ENCODE measurements at places on chromosomes 13 and 19.

DNA sequence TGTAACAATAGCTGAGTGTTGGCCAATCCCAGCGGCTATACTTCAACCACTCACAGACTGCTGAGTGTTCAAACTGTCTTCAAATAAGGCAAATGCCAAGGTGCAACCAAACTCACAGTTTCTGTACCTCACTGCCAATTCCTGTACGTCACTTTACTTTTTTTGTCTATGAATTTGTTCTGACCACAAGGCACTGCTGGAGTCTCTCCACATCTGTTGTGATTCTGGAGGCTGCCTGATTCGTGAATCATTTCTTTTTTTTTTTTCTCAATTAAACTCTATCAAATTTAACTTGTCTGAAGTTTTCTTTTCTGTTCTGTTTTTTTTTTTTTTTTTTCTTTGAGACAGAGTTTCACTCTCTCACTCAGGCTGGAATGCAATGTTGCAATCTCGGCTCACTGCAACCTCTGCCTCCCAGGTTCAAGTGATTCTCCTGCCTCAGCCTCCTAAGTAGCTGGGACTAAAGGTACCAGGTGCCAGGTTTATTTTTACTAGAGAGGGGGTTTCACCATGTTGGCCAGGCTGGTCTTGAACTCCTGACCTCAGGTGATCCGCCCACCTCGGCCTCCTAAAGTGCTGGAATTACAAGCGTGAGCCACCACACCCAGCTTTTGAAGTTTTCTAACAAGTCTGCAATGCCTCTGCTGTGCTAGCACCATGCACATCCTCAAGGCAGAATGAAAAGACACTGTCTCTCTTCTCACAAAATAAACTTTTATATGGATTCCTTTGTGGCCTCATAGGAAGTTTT lies 401.7 kb downstream of the IRS2 start:
- no peaks in the 10 kb centered on the region for H3K27me3 ChIP-seq
- no peak for DNase-seq
- no peak overlapping the region for H3K4me3 ChIP-seq
- H3K27ac ChIP-seq: no peak overlapping the region
- no peaks in the 10 kb centered on the region for H3K36me3 ChIP-seq

GRCh38 chr13:92097337-92097903 lies 699.0 kb downstream of the GPC5 start:
- H3K4me3 ChIP-seq: no peak overlapping the region
- H3K27ac ChIP-seq: no peak overlapping the region
- no peaks in the 10 kb centered on the region for H3K27me3 ChIP-seq
- no peak for DNase-seq
- H3K4me1 ChIP-seq: no peaks in the 10 kb centered on the region

GRCh38 chr19:27972291-27973040 lies 1240.5 kb downstream of the UQCRFS1 start:
- H3K27me3 ChIP-seq: no peaks in the 10 kb centered on the region
- H3K27ac ChIP-seq: no peak overlapping the region
- no peak for DNase-seq

DNA sequence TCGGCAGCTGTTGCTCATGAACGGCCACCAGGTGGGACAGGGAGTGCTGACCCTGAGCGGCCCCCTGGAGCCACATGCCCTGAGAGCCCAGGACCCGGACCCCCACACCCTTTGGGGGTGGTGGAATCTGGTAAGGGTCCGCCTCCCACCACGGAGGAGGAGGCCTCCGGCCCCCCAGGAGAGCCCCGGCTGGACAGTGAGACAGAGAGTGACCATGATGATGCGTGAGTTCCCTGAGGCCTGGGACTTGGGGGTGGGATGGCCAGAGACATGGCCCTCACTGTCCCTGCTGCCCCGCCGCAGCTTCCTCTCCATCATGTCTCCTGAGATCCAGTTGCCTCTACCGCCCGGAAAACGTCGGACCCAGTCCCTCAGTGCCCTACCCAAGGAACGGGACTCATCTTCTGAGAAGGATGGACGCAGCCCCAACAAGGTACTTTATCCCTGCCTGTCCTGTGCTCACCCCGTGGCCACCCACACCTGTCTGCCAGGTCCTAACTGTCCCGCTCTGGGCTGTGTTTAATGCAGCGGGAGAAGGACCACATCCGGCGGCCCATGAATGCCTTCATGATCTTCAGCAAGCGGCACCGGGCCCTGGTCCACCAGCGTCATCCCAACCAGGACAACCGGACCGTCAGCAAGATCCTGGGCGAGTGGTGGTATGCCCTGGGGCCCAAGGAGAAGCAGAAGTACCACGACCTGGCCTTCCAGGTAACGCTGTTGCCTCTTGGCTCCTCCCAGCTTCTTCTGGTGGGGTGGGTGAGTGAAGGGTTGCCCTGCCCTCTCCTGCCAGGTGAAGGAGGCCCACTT lies 14.7 kb upstream of the PRR19 start:
- H3K27me3 ChIP-seq: no peaks in the 10 kb centered on the region
- DNase-seq: no peak
- peaks cover 55% of the 10 kb centered on the region for H3K36me3 ChIP-seq
- H3K27ac ChIP-seq: peak overlapping the region; percentile 24

GRCh38 chr19:43584484-43584883 lies 8.9 kb downstream of the PINLYP start:
- H3K4me1 ChIP-seq: peaks cover 14% of the 10 kb centered on the region
- DNase-seq: no peak
- no peak overlapping the region for H3K4me3 ChIP-seq
- H3K27ac ChIP-seq: no peak overlapping the region

DNA sequence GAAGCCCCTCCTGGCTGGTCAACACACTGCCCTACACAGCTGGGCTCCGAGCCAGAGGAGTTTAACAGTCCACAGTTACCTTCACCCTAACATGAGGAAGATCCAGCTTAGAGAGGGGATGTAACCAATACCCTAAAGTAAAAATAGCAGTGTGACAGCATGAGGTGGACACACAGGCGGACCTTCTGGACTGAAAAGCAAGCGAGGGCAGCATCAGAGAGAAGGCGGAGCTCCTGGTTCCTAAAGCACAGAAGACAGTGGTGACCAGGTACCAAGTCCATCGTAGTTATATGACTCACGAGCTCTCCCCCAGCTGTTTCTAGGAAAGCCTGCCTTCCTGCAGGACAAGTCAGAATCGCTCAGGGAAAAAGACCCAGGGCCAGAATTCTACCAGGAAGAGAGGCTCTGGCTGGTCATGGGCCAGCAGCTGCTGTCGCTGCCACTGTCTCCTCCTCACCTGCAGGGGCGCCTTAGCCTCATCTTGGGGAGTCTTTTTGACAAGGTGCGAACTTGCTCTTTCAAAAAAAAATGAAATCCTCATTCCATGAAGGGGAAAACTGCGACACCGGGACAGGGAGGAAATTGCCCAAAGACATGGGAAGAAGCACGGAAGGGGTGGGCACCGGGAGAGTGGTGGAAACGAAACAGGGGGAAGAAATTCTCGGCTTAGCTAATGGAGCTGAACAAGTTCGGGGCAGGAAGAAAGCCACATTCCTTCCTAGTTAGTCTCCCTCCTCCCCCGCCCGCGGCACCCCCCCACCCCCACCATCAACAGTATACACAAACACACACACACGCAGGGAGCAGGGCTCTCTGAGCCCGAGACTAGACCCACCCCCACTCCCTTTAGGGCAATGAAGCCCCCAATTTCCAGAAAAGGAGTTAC lies 1.7 kb downstream of the ELL start:
- peak overlapping the region; percentile 98 for H3K27ac ChIP-seq
- no peak for DNase-seq
- H3K27me3 ChIP-seq: no peaks in the 10 kb centered on the region
- peaks cover 47% of the 10 kb centered on the region for H3K4me1 ChIP-seq

DNA sequence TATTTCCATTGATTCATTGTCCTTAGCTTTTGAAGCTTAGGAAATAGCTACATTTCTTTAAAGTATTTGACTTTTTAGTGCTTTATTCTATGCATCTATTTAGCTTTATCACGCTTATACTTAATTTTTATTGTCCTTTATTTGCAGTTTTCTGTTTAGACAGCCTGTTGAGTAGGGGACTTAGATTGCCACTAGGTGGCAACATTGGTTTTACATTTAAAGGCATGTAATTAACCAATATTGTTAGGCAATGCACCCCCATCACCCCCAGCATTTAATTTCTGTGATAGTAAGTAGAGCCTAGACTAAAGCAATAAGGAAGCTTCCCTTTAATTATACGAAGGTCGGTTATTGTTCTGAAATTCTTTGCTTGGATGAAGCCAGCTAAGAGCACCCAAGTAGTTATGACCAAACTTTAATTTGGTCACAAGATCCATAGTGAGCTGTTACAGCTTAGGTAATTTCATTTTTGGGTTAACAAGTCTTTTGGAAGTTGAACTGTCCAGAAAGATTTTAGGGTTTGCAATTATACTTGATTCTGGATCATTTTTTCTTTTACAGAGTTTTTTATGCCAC lies 36.5 kb downstream of the B3GLCT start:
- no peak for DNase-seq
- no peaks in the 10 kb centered on the region for H3K4me1 ChIP-seq
- H3K4me3 ChIP-seq: no peak overlapping the region
- H3K27me3 ChIP-seq: no peaks in the 10 kb centered on the region
- H3K27ac ChIP-seq: no peak overlapping the region
- no peaks in the 10 kb centered on the region for H3K36me3 ChIP-seq

GRCh38 chr19:18568367-18568766 lies 3.3 kb upstream of the UBA52 start:
- peaks cover 19% of the 10 kb centered on the region for H3K4me1 ChIP-seq
- DNase-seq: no peak
- H3K4me3 ChIP-seq: no peak overlapping the region
- H3K27me3 ChIP-seq: no peaks in the 10 kb centered on the region

DNA sequence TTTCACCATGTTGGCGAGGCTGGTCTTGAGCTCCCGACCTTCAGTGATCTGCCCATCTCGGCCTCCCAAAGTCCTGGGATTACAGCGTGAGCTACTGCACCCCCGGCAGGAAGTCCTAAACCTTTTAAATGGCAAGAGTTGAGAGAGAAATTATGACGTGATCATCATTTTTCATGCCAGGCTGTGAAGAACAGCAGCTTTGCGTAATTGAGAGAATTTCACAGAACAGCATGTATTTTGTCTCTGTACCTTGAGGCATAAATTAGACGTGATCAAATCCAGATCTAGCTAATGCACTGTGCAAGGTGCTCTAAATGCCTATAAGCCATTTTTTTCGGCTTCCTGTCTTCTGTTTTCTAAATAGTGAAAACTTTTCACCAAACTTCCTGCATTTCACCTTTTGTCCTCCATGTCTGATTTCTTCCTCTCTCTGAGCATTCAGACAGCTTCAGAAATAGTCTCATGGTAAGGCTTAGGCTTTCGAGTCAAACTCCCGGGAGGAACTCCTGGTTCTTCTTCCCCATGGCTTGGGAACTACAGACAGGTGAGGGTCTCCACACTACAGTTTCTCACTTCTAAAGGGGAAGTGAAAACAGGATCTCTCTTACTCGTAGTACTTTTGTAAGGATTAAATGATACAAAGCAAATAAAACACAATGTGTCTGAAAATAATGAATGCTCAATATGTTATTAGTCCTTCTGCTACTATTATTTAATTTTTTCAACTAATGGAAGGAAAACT lies 51.0 kb downstream of the WDFY2 start:
- H3K27me3 ChIP-seq: no peaks in the 10 kb centered on the region
- no peak for DNase-seq
- no peak overlapping the region for H3K27ac ChIP-seq
- no peak overlapping the region for H3K4me3 ChIP-seq
- H3K36me3 ChIP-seq: no peaks in the 10 kb centered on the region
- H3K4me1 ChIP-seq: peaks cover 21% of the 10 kb centered on the region

DNA sequence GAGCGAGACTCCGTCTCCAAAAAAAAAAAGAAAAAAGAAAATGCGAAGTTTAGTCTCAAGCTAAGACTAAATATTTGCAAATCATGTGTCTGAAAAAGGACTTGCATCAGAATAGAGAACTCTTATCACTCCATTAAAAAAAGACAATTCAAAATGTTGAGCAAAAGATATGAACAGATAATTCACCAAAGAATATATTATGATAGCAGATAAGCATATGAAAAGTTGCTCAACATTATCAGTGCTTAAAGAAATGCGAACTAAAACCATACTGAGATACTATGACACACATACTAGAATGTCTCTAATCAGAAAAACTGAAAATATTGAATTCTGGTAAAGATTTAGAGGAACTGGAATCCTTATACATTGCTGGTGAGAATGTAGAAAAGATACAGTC lies 38.7 kb upstream of the SACS start:
- no peak overlapping the region for H3K4me3 ChIP-seq
- peaks cover under 1% of the 10 kb centered on the region for H3K4me1 ChIP-seq
- no peaks in the 10 kb centered on the region for H3K27me3 ChIP-seq
- no peaks in the 10 kb centered on the region for H3K36me3 ChIP-seq
- DNase-seq: no peak
- no peak overlapping the region for H3K27ac ChIP-seq

DNA sequence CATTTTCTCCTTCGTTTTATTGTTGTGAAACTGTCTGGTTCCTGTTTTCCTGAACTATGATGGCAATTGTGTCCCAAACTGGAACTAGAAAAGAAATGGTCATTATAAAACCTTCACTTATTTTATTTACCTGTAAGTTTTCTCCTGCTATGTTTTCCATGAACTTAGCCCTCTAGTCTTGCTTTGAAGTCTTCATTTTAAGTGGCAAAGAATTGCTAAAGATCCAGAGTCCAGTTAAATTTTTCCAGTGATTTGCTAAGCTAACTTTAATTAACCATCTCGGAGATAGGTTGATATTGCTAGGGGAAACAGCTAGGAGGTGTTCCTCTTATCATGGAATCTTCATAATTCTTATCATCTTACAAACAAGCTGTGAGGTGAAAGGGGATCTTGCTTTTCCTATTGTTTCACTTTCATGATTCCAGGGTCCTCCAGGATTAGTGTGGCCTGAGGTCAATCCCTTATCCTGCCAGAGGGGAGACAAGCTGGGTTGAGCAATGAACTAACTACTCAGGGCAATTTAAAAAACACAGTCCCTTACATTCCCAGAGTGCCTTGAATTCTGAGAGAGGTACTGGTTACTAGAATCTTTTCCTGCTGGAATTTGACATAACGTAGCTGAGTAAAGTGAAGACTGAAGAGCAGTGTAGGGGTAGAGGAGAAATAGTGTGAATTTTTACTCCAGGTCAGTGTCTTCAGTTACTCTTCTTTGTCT lies 112.5 kb downstream of the ESD start:
- no peaks in the 10 kb centered on the region for H3K36me3 ChIP-seq
- DNase-seq: no peak
- no peak overlapping the region for H3K4me3 ChIP-seq
- peaks cover 41% of the 10 kb centered on the region for H3K4me1 ChIP-seq
- no peaks in the 10 kb centered on the region for H3K27me3 ChIP-seq
